ENCODE measurements at places on chromosomes 13 and 19.

DNA sequence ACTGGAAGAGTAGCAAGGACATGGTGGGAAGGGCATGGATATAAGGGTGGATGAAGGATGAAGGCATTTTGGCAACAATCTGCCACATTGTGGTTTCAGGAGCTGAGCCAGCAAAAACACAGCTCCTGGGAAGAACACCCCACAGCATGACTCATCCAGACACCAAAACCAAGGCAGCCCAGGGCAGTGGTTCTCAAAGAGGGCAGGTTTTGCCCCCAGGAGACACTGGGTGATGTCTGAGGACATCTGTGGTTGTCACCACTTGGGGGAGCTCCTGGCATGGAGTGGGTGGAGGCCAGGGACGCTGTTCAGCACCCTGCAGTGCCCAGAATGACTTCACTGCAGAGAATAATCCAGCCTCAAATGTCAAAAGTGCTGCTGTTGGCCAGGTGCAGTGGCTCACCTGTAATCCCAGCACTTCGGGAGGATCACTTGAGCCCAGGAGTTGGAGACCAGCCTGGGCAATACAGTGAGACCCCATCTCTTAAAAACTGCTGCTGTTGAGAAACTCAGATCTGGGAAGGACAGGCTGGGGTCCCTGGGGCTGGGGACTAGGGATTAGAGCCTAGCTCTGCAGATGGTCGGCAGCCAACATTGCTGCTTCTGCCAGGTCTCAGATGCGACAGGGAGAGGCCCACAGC lies 16.1 kb downstream of the ZFR2 start:
- DNase-seq, result peak; percentile 81

DNA sequence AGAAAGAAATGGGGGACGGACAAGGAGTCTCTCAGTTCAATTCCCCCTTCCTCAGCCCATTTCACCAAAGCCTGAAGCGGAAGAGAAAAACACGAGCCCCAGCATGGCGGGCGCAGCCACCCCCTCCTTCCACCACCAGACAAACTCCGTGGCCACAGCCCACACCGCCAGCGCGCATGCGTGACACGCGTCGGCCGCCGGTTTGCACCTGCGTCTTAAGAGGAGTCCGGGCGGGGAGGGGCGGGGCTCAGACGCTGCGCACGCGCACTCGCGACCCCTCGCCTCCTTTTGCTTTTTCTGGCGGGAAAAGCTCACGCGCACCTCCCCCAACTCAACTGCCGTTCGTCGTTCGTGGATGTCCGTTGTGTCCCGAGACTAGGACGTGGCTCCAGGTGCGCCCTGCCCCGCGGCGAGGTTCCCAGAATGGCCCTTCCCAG lies at the start of gene KASH5:
TSS of gene KASH5 (plus strand) at position 314 of the 437 bp plus-strand sequence. CDS start 2,635 bp downstream, outside the sequence.
- DNase-seq, result peak; percentile 57

GRCh38 chr13:31138515-31138914 lies 23.2 kb downstream of the HSPH1 start:
- DNase-seq, result no peak

DNA sequence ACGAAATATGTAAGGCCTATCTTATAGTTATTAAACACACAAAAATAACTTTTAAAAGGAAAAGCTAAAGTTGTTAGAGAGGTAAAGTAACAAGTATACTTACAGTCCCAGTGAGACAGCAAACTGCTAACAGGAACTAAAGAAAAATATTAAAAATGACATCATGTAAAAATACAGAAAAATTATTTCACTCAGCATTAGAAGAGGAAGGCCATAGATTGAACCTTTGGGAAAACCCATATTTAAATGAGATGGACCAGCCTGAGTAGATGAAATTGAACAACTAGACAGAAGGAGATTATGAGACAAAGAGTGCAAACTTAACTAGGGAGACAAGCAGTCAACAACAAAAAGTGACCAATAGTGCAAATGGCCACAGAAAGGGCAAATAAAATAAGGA lies 49.4 kb downstream of the LNX2 start:
- no peak for DNase-seq

DNA sequence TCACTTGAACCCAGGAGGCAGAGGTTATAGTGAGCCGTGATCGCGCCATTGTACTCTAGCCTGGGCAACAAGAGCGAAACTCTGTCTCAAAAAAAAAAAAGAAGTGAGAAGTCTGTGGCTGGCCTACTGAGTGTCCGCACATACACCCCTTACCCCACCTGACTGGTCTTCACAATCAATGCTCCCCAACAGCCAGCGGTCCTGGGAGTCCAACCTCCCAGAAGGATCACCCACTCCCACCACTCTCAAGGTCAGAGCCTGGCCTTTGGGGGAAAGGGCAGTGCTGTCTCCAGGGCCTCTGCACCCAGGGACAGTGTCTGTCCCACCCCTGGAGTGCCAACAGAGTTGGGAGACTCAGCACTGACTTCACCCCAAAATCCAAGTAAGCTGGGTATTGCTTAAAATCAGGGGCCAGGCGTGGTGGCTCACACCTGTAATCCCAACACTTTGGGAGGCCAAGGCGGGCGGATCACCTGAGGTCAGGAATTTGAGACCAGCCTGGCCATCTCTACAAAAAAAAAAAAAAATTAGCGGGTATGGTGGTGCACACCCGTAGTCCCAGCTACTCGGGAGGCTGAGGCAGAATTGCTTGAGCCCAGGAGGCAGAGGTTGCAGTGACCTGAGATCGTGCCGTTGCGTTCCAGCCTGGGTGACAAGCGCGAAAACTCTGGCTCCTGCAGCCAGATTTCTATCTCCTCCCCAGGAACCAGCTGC lies 2.3 kb upstream of the CD320 start:
- no peak for DNase-seq

GRCh38 chr13:70237131-70237530 lies 128.9 kb upstream of the KLHL1 start:
- DNase-seq, result peak; percentile 13

- no peak for DNase-seq
Measured at GRCh38 chr13:50449465-50449864, 394.0 kb downstream of the DLEU7 start.

DNA sequence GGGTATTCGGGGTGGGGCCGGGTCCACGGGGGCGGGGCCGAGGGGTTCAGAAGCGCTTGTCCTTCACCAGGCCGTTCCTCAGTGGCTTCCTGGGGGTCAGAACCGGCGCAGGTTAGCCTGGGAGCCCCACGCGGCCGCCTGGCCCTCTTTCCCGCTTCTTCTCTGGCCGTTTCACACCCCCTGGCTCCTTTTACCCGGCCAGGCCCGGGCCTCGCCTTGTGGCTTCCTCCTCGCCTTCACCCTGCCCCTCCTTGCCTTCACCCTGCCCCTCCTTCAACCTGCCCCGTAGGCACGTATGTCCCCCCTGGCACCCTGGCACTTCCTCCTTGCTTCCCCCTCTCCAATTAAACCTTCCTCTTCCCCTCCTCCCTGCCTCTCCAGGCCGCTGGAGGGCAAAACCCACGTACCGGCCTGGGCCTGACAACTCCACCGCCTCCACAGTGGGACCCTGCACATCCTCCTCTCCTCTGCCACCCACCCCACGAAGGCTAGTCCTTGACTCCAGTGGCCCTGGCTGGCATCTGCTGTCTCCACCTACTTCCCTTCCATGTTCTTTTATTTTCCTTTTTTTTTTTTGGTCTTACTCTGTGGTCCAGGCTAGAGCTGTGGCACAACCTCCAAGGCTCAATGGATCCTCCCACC lies 25.3 kb downstream of the CERS1 start:
- no peak for DNase-seq

- DNase-seq, result no peak
Measured at GRCh38 chr13:59259165-59260000, 904.3 kb downstream of the DIAPH3 start.

- peak; percentile 29 for DNase-seq
Measured at GRCh38 chr13:30276178-30276577, 31.2 kb downstream of the KATNAL1 start.

GRCh38 chr19:7646426-7646700 lies 9.5 kb downstream of the STXBP2 start:
- DNase-seq, result no peak

DNA sequence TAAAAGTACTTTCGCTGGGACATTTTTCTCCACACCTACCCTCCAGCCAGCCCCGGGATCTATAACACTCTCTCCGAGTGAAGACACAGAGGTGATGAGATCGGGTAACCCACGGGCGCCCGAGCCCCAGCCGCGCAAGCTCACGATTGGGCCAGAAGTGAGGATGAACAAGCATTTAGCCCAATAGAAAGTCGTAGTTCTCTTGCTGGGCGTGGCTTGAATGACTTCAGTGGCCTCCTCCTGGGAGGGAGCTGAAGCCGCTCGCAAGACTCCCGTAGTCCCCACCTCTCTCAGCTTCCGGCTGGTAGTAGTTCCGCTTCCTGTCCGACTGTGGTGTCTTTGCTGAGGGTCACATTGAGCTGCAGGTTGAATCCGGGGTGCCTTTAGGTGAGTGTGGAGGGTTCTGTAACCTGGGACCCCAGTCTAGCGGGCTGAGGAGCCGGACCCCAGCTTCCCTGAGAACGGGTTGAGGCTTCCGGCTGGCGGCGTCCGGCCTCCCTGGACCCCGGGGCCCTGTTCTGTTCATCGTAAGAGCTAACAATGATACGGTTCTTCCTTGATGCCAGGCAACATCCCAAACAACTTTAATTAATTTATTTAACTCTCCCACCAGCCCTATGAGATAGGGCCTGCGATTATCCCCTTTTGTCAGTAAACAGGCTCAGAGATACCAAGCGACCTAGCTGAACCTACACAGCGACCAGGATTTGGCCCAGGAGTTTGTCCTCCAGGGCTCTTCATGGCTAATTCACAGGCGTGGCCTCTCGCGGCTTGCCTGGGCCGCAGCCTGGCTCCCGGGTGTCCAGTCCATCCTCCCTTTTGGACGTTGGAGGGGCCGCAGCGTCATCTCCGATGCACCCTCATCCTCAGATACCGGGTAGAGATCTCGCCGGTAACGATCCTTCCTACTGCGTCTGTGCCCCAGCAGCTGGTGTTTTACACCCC lies at the start of gene COX6B1:
TSS of gene COX6B1 (plus strand) at position 307 of the 945 bp plus-strand sequence. CDS start 2,921 bp downstream, outside the sequence.
- DNase-seq, result peak; percentile 96

- no peak for DNase-seq
Measured at GRCh38 chr13:40672765-40673397, 6.4 kb upstream of the FOXO1 start.

- peak; percentile 90 for DNase-seq
Measured at GRCh38 chr19:49142866-49143335, 12.3 kb downstream of the HRC start.

DNA sequence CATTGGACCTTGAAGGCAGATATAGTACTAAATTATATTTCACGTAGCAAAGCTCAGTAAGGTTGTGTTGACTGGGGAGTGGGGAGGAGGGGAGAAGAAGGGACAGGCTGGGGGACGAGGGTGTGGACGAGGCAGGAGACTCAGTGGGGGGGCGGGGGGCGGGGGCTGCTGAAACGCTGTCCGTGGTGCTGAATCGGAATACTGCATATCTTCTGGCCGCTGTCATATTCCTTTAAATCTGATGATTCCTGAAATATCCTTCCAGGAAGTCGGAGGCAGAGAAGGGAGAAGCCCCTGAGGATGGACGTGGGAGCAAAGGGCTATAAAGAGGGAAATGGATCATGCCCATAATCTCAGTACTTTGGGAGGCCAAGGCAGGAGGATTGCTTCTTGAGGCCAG lies 34.7 kb upstream of the CASP14 start:
- DNase-seq, result no peak

DNA sequence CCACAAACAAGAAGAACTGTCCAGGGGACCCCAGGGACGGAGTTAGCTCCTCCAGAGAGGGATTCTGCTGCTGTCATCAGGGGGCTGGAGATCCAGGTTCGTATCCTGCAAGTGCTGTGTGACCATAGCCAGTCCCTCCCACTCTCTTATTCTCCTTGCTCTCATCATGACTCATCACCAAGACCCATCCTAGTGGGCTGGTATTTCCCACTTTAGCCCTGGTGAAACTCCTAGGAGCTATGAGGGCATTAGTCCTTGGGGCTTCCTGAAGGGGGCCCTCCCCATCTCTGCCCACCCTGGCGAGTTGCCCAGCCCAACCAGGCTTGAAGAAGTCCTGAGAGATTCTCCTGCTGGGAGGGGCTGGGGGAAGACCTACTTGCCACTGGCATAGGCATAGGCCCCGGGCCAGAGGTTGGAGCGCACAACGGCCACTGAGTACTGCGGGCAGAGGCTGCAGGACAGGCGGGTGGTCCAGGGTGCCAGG lies 7.5 kb upstream of the DMWD start:
- DNase-seq, result peak; percentile 20

DNA sequence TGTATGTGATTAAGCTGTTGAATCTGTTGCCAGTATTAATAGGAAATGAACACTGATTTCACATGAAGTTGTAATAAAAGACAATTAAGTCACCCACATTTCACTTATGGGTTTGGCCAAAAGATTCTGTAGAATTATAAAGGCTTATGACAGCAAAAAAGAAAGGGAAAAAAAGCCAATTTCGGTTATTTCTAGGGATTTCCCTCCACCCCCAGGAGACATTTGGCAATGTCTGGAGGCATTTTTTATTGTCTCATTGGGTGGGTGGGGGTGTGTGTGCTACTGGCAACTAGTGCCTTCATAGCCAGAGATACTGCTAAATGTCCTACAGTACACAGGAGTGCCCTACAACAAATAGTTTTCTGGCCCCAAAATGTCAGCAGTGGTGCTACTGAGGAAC lies 175.7 kb downstream of the LMO7 start:
- no peak for DNase-seq

- no peak for DNase-seq
Measured at GRCh38 chr13:97234742-97235141, 12.6 kb downstream of the MBNL2 start.

- peak; percentile 86 for DNase-seq
Measured at GRCh38 chr19:1266129-1266915, 2.8 kb upstream of the CIRBP start.

GRCh38 chr13:46345866-46346265 lies 41.2 kb downstream of the RUBCNL start:
- DNase-seq, result no peak

DNA sequence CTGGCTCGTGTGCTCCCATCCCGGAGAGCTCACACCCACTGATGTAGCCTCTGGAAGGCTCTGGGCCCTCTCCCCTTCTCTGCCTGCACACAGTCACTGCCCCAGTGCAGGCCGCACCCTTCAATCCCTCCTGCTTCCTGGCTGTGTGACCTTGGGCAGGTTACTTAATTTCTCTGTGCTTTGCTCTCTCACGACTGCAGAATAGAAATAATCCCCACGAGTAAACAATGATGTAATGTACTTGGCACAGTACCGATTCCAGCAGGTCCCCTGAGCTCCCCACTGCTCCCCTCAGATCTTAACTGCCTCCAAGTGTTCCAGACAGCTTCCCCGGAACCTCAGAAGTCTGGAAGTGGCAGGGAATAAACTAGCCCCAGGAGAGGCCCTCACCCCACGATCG lies 16.1 kb downstream of the LIG1 start:
- no peak for DNase-seq

GRCh38 chr19:18905058-18905456 lies 9.1 kb upstream of the CERS1 start:
- DNase-seq, result no peak

DNA sequence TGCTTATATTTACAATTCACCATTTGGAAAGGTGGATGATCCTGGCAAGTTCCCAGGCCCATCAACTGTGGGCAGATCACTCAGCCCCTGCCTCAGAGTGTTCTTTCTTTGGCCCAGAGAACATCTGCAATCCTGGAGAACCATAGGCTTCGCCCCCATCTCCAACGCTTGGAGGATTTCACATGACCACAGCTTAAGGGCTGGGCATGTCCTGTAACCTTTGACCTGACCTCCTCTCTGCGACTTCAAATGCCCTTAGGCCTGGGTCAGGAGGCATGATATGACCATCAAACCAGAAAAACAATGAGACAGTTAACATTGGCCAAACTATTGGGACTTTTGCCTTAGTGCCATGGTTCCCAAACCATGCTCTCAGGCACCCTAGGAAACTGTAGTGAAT lies 7.2 kb upstream of the MBNL2 start:
- no peak for DNase-seq

- no peak for DNase-seq
Measured at GRCh38 chr19:16585808-16586476, 13.7 kb upstream of the SLC35E1 start.

- DNase-seq, result peak; percentile 11
Measured at GRCh38 chr13:46062185-46062584, 9.6 kb upstream of the ZC3H13 start.

Data from astrocyte of the spinal cord (primary cell).